Activated CD4-positive, alpha-beta T cell treated with anti-CD3 and anti-CD28 coated beads, Interleukin-2, amount 50 U/mL, for 1 hour (primary cell): ENCODE measurements at places on chromosomes 3 and 15.

DNA sequence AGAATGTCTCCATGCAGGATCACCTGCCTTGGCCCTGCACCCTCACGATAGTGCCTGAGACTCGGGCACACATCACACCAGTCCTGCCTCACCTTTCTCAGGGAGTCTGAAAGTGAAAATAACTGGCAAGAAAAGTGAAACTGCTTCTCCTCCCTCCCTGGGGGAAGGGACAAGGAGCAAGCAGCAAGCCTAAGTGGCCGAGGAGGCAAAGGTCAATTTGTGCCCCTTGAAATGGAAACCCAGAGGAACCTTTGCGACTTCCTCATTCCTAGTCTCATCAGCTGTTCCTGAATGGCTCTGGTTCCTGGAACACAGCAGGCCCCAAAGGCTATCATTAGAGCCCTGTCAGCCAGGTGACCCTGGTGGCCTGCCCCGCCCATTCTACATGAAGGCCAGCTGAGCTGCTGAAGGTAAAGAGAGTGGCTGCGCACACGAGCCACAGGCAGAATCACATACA lies 28.0 kb upstream of the SLCO2A1 start:
- DNase-seq = no peak

GRCh38 chr15:37876900-37877299 lies 57.5 kb upstream of the TMCO5A start:
- DNase-seq = no peak

- DNase-seq = no peak
These were observed 89.3 kb upstream of the CCDC80 start for GRCh38 chr3:112730210-112730609.

- DNase-seq = no peak
These were observed 3.6 kb downstream of the ACTC1 start for GRCh38 chr15:34791701-34792100.

DNA sequence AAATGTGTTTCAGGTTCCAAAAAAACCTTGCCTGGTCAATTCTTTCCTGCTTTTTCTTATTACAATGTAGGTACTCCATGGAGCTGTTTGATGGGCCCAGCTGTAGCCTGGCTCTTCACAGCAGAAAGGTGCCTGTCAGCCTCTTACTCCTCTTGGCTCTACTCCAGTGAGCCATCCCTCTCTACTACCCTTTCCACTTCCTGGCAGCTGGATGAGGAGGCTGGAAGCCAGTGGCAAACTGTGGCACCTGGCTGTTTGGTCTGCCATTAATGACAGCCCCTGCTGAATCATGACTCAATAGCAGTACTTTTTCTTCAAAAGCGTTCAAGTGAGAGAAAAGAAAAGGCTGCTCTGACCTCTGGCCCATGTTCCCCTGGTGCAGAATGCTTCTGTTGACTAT lies 618.1 kb downstream of the PYDC2 start:
- DNase-seq = no peak

- peak; percentile 55 for DNase-seq
These were observed 43.9 kb downstream of the THBS1 start for GRCh38 chr15:39624806-39625205.
